ENCODE measurements at places on chromosomes 7 and 10. TPM values are rescaled to one million over a fixed set of nuclear protein-coding genes. Genes with fewer than 3 reads are reported as not detected.

GRCh38 chr10:14552015-14552414 is 221.3 kb upstream of the FRMD4A start:
- no peak for DNase-seq
- H3K4me1 ChIP-seq: peaks cover 19% of the 10 kb centered on the region
- no peaks in the 10 kb centered on the region for H3K36me3 ChIP-seq
- H3K27ac ChIP-seq: no peak overlapping the region
- H3K4me3 ChIP-seq: no peak overlapping the region

- no peak for DNase-seq
- no peaks in the 10 kb centered on the region for H3K27me3 ChIP-seq
- H3K4me3 ChIP-seq: no peak overlapping the region
- peaks cover 20% of the 10 kb centered on the region for H3K36me3 ChIP-seq
Measured at GRCh38 chr10:97644936-97645335, 4.5 kb downstream of the PI4K2A start.

GRCh38 chr10:10798102-10798863 is 219.4 kb upstream of the CELF2 start:
- H3K4me1 ChIP-seq: peaks cover 55% of the 10 kb centered on the region
- peak; percentile 20 for DNase-seq
- peak overlapping the region; percentile 89 for H3K27ac ChIP-seq
- no peaks in the 10 kb centered on the region for H3K27me3 ChIP-seq

DNA sequence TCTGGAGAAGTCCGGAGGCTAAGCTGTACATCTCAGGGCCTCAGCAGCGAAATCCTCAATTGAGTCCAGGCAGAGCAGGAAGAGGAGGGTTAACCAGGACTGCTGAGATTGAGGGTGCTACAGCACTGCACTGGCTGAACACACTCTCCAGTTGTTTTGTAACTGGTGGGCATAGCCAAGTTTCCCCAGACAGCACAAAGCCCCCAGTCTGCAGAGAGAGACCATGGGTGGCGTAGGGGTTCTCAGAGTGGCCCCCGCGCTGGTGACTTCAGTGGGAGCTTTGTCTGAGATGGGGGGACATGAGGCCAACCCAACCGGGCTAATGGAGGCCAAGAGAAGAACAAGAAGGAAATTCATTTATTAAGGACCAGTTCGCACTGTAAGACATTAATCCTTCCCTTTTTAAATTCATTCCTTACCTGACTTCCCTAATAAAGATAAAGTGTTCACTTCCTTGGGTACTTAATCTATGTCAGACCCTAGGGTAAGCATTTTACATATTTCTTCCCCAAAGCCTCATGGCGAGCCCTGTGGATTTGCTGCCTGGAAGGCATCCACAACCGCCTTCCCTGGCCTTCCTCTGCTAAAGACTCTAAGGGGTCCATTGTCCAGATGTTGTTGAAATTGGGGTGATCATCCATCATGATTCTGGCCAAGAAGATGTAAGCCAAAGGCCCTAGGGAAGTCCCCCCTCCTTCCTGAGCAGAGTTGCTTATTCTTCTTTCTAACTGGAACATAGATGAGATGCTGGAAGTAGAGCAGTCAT is 121.4 kb upstream of the CHST15 start:
- H3K27ac ChIP-seq: no peak overlapping the region
- DNase-seq: no peak
- no peak overlapping the region for H3K4me3 ChIP-seq
- H3K4me1 ChIP-seq: no peaks in the 10 kb centered on the region
- peaks cover 31% of the 10 kb centered on the region for H3K27me3 ChIP-seq
- no peaks in the 10 kb centered on the region for H3K36me3 ChIP-seq

DNA sequence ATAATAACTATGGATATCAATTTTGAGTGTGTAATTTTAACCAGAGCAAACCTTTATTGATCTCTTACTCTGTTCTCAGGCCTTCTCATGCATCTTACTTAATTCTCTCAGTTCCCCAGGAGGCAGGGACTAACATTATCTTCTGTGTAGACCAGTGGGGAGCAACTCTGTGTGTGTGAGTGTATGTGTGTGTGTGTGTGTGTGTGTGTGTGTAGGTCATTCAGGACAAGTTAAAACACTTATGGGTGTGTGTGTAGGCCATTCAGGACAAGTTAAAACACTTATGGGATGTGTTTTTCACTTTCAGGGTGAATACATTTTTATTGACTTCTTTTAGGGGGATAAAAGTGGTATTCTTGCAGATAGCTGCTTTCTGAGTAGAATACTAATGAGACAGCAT is 145.0 kb downstream of the ADAM12 start:
- H3K27ac ChIP-seq: no peak overlapping the region
- DNase-seq: no peak
- peaks cover 10% of the 10 kb centered on the region for H3K4me1 ChIP-seq
- H3K36me3 ChIP-seq: no peaks in the 10 kb centered on the region
- H3K4me3 ChIP-seq: no peak overlapping the region
- H3K27me3 ChIP-seq: peaks cover 18% of the 10 kb centered on the region

DNA sequence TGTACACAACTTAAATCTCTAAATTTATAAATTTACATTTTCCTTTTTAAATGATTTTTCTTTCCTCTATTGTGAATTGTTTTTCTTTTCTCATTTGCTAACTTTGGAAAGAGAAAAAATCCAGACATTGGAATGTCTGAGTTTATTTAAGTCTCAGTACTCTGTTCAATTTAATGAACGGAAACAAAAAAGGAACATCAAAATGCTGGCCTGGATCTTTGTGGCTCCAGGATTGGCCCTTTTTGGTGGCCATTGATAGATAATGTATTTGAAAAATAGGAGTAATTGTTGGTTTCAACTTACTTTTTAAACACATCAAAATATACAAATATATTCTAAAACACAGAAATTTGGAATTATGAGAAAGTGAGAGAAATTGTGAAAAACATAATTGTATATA is 336.0 kb downstream of the SUGCT start:
- H3K27me3 ChIP-seq: no peaks in the 10 kb centered on the region
- no peak for DNase-seq

DNA sequence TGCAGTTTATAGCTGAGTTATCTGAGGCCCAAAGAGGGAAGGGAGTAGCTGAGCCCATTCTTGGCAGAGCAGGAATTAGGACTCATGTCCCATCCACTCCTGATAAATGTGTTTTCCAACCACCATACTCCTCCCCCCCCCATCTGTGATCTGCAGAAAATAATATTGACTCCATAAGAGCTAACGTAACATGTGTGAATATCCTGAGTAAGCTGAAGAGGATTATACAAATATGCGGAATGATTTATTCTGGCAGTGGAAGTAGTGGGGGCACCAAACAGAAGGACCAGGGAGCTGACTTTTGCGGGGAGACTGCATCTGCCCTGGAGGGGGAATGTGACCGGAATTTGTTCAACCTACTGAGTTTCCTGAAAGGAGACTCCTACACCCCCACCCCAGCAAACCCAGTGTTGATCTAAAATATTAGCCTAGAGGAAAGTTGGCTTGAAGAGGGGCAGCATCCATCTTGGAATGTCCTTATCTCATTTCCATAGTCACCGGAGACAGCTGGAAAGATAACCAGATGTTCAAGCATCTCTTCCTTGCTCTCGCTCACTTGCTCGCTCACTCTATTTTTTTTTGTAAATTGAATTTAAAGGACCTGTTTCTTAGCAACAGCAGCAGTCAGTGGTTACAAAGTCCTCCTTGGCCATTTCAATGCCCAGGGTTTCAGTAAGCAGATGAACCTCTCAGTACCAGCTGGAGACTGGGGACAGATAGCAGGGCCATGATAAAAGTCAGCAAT is 114.7 kb downstream of the RPS24 start:
- no peaks in the 10 kb centered on the region for H3K4me1 ChIP-seq
- no peak for DNase-seq
- H3K27me3 ChIP-seq: peaks cover 19% of the 10 kb centered on the region
- no peak overlapping the region for H3K4me3 ChIP-seq
- no peaks in the 10 kb centered on the region for H3K36me3 ChIP-seq

DNA sequence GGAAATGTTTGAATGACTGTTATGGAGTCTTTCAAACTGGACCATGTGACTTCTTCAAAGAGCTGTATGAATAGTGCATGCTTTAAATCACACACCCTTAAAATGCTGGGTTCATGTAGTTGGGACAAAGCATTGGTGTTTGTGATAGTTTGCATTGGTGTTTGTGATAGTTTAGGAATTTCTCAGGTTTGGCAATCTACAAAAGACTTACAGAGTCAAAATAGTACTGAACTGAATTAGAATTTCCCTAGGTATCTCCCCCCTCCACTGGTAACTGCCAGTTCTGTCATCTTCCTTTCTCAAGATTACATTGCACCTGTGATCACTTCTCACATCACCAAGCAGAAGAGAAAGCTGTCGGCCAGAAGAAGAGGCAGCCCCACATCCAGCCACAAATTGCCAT is 261.1 kb downstream of the GATA3 start:
- H3K36me3 ChIP-seq: no peaks in the 10 kb centered on the region
- no peaks in the 10 kb centered on the region for H3K4me1 ChIP-seq
- no peak overlapping the region for H3K4me3 ChIP-seq
- peaks cover 6% of the 10 kb centered on the region for H3K27me3 ChIP-seq
- H3K27ac ChIP-seq: no peak overlapping the region

DNA sequence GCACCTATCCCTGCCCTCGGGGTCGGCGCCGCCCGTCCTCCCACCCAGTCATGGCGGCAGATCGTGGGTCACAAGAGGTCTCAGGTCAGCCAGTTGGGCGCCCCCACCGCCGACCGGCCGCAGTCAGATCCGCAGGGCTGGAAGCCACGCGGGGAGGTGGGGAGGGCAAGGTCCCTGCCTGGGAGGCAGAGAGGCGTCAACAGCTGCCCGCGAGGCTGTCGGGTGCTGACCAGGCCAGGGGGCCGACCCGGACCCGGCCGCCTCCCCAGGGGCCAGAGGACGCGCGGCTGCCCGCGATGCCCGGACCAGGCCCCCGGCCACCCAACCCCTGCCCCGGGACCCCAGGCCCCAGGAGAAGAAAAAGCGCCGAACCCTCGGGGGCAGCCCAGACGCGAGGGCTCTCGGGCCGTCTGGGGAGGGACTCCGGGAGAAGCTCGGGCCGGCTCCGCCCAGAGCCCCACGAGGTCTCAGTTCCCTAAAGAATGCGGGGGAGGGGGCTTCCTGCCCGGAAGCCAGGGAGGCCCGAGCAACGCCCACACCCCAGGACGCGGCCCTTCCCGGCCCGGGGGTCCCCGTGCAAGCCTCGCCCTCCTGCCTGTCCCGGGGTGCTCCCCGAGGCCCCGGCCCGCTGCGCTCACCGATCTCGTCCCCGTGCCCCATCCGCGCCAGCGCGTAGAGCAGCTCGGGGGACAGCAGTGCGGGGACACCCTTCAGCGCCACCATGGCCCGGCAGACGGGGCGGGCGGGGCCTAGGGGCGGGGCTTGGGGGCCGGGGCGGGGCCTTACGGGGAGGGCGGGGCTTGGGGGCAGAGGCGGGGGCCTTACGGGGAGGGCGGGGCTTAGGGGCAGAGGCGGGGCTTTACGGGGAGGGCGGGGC is at the start of gene FUOM:
Gene FUOM, minus strand, starts transcription at position 735 of the 877 bp plus-strand sequence. Its CDS starts 12 bp downstream, at position 723.
- peak; percentile 55 for DNase-seq
- peak within 1 kb of the TSS; percentile 76 for H3K27ac ChIP-seq
- peaks cover 8% of the 10 kb centered on the region for H3K36me3 ChIP-seq

- H3K4me1 ChIP-seq: peaks cover 54% of the 10 kb centered on the region
- no peaks in the 10 kb centered on the region for H3K27me3 ChIP-seq
- H3K27ac ChIP-seq: peak overlapping the region; percentile 84
- no peaks in the 10 kb centered on the region for H3K36me3 ChIP-seq
Measured at GRCh38 chr7:74289659-74290552, 699 bp downstream of the CLIP2 start.

- H3K36me3 ChIP-seq: no peaks in the 10 kb centered on the region
- no peak for DNase-seq
- no peak overlapping the region for H3K27ac ChIP-seq
- H3K4me1 ChIP-seq: no peaks in the 10 kb centered on the region
Measured at GRCh38 chr10:3417096-3417495, 244.5 kb upstream of the PITRM1 start.

GRCh38 chr7:148335790-148336189 is 254.8 kb upstream of the C7orf33 start:
- H3K36me3 ChIP-seq: no peaks in the 10 kb centered on the region
- H3K4me3 ChIP-seq: no peak overlapping the region
- H3K27ac ChIP-seq: no peak overlapping the region
- DNase-seq: no peak

DNA sequence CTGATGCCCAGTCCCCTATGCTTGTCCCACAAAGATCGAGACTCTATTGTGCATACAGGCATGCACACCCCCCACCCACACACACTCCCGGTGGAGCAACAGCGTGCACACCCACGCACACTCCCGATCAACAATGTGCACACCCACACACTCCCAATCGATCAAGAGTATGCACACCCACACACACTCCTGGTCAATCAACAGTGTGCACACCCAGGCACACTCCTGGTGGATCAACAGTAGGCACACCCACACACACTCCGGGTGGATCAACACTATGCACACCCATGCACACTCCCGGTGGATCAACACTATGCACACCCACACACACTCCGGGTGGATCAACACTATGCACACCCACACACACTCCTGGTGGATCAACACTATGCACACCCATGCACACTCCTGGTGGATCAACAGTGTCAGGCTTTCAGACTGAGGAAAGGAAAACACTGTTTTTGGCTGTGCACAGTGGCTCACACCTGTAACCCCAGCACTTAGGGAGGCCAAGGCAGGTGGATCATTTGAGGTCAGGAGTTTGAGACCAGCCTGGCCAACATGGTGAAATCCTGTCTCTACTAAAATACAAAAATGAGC is 118.8 kb downstream of the PTPRN2 start:
- no peak overlapping the region for H3K27ac ChIP-seq
- H3K4me3 ChIP-seq: no peak overlapping the region
- DNase-seq: no peak
- H3K27me3 ChIP-seq: peaks cover 69% of the 10 kb centered on the region

DNA sequence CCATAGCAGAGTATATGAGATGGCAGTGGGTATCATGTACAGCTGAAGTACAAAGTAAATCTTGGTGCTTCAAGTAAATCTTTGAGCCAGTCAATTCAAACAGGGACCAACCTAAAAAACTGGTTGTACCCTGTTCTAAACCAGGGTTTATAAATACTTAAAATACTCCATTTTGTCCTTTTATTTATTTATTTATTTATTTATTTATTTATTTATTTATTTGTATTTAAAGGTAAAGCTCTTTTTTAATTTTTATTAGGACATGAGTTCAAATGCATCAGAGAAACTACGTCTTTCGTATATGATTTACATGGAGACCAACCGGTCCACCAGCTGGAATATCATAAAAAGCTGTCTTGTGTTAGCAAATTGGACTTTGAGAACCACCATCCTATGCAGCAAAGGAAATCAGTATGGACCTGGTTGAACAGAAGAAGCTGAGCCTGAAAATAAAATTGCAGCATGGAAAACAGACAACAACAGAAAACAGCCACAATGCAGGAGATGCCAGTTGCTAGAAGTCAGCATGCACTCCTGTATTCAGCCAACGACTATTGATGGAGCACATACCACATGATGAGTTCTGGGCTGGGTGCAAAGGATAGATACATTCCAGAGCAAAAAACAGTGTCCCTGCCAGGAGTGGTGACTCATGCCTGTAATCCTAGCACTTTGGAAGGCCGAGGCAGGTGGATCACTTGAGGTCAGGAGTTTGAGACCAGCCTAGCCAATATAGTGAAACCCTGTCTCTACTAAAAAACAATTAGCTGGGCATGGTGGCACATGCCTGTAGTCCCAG is 60.0 kb downstream of the PLXNA4 start:
- H3K4me1 ChIP-seq: peaks cover 56% of the 10 kb centered on the region
- peak overlapping the region; percentile 48 for H3K27ac ChIP-seq
- H3K27me3 ChIP-seq: no peaks in the 10 kb centered on the region
- H3K36me3 ChIP-seq: no peaks in the 10 kb centered on the region
- no peak for DNase-seq

The LRGUK gene
- 0.19 TPM for total RNA-seq

The SEMA3C gene
- 66.5 TPM for total RNA-seq

The PON1 gene
- not detected for total RNA-seq

The CYP3A4 gene
- total RNA-seq: not detected

The ZFYVE27 gene
- 13.2 TPM for total RNA-seq

The CLRN3 gene
- total RNA-seq: not detected

The MAGI2 gene
- 4.5 TPM for total RNA-seq

The IDI2 gene
- total RNA-seq: 0.33 TPM

All from left ventricle myocardium inferior (tissue), 1 donor.